ENCODE measurements at places on chromosomes 12 and 14.

- DNase-seq, result no peak
Measured at GRCh38 chr12:78340406-78340805, 509.7 kb downstream of the NAV3 start.

DNA sequence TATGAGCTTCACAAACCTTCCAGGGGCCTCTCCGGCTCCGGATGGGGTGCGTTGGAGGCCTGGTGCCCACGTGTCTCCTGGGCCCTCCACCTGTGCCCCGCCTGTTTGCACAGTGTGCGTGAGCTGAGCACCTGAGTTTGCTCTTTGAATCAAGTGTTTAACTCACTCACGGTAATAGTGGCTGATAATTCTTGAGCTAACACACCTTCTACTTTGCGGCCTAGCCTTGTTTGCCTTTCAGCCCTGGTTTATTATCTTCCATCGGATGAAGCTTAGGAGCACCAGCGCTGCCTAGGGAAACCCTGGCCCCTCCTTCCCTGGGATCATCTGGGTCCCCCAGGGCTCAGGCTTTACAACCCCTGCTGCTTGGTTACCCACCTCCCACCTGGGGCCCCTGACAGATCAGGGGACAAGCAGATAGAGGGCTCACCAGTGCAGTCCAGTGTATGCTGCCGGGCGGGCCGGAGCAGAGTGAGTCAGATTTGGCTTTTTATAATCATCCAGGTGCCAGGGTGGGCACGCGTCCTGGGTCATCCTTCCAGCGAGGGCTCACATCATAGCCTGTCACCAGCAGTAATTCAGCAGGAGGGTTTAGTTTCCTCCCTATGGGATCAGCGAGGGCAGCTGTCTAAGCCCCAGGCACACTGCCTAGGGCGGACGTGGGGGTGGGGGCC is 62.8 kb upstream of the RFLNA start:
- no peak for DNase-seq

- no peak for DNase-seq
Measured at GRCh38 chr14:35576260-35576659, 42.3 kb downstream of the INSM2 start.

DNA sequence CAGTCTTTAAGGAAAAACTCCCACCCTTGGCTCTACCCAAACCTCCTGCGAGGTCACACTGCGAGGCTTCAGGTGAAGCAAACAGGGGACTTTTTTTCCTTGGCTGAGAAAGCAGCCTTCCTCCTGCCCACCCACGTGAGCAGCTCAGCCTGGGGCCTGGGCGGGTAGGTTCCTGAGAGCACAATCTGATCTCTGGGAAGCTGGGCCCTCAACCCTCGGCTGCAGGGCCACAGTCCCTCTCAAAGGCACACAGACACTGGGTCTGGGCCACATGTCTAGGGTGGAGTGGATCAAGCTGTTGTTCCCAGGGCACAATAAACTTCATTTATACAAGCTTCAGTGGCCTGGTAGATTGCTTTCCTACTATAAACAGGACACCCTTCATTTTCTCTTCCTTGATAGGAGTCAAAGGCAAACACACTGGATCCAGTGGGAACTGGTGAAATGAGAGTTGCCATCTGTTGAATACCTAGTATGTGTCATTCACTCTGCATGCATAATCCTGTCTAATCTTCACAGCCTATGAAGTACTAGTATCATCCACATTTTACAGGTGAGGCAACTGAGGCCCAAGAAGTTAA is 41.3 kb upstream of the PNMA1 start:
- no peak for DNase-seq

GRCh38 chr14:50670196-50670865 is 2.2 kb upstream of the SAV1 start:
- DNase-seq, result no peak

- DNase-seq, result no peak
Measured at GRCh38 chr14:75361751-75362433, 65.9 kb upstream of the JDP2 start.

DNA sequence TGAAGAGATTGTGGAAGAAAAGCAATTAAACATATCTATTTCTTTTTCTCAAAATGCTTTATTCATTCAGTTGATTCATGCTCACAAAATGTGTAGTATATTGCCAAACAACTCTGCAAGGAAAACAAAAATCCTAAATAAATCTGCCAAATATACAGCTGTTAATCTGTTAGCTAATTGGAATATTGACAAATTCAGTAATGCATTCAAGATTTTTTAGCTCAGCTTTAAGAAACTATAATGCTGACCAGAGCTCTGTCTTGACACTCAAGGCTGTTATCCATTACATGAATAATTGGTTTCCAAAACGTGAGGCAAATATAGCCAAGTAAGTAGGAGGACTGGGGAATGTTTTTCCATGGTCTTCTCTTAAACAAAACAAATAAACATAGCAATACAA is 146.8 kb downstream of the TMTC2 start:
- no peak for DNase-seq

GRCh38 chr14:36950812-36951211 is 221.6 kb downstream of the SLC25A21 start:
- DNase-seq, result no peak

- DNase-seq, result no peak
Measured at GRCh38 chr14:70782361-70782760, 27.0 kb downstream of the MAP3K9 start.

- no peak for DNase-seq
Measured at GRCh38 chr14:88611878-88612277, 49.0 kb downstream of the ZC3H14 start.

GRCh38 chr12:25376407-25376806 is 125.7 kb upstream of the KRAS start:
- DNase-seq, result no peak

DNA sequence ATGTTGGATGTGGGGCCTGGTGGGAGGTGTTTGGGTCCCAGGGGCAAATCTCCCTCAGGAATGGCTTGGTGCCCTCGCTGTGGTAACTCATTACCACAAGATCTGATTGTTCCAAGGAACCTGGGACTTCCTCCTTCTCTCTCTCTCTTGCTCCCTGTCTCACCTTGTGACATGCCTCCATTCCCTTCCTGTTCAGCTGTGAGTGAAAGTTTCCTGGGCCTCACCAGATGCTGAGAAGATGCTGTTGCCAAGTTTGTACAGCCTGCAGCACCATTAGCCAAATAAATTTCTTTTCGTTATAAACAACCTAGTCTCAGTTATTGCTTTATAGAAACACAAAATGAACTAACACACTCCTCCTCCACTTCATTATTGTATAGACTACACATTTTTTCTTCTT is 759.8 kb upstream of the MDGA2 start:
- DNase-seq, result no peak

- DNase-seq, result no peak
Measured at GRCh38 chr12:3019005-3019680, 58.0 kb upstream of the TSPAN9 start.

DNA sequence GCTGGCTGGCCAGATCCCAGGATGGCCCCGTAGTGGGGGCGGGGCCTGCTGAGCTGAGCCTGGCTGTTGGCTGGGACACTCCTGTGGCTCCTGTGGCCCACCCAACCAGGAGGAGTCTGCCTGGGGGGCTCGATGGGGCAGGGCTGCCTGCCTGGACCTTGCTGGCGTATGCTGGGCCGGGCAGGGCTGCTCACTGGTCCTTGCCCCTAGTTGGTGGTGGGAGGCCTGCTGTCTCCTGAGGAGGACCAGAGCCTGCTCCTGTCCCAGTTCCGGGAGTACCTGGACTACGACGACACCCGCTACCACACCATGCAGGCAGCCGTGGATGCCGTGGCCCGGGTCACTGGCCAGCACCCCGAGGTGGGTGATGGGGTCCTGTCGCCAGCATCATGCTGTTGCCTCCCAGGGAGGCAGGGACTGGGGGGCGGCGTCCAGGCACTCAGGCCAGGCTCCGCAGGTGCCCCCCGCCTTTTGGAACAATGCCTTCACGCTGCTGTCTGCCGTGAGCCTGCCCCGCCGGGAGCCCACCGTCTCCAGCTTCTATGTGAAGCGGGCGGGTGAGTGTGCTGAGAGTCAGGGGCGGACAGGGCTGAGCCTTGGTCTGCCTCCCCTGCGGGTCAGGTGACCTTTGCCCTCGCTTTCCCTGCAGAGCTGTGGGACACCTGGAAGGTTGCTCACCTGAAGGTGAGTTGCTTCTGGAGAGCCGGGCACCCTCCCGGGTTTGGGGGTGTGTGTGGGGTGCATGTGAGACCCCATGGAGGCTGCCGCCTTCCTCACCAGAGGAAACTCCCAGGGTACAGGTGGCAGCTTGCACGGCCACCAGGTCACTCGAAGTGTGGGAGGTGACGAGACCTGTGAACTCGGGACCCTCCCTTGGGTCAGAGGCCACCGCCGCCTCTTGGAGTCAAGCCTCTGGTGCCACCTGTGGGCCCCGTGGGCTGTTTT is 3.4 kb downstream of the NOC4L start:
- DNase-seq, result no peak

DNA sequence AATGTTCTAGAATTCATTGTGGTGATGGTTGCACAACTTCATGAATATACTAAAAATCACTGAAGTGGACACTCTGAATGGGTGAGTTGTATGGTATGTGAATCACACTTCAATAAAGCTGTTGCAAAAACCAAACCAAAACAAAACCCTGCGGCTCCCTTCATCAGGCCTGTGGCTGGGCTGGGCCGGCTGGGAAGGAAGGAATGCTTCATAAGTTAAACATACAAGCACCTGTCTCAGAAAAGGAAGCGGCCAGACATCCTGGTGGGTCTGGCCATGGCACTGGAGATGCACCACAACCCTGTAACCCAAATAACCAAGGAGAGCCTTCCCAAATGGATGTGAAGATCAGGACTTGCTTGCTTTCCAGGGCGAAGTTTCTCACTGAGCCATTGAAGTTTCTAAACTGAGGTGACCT is 34.9 kb downstream of the TTC7B start:
- DNase-seq, result no peak

DNA sequence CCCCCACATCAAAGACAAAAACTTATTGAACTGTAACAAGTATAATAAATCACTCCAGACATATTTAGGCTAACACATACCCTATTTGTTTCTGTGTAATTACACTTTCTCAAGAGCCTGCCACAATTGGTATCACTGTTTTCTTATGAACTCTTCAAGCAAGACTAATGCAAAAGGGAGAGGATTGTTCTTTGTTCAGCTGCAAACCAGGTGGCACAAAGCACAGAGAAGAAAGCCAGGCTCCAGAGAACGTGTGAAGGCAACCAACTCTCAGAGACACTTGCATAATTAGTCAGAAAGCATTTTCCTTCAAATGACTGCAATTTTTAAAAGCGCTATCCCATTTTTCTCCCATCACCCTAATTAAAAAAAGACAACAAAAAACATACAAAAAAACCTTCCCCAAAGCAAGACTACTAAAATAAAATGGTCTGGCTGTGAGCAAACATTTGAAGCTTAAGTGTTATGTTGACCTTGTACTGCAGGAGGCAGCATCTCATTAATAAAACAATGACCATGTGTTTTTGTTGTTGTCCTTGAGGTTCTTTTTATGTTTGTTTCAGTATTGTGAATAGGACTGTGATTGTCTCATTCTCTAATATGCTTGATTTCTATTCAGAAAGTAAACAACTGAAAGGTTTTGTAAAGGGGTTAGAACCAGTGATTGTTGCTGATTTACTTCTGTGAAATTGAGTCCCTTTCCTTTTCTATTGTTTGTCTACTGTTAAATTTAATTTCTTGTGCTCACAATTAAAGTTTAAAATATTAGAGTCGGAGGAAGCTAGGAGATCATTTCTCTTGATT is 452.7 kb upstream of the PDE3A start:
- DNase-seq, result no peak

- DNase-seq, result no peak
Measured at GRCh38 chr12:96570579-96570978, 81.2 kb downstream of the CFAP54 start.

DNA sequence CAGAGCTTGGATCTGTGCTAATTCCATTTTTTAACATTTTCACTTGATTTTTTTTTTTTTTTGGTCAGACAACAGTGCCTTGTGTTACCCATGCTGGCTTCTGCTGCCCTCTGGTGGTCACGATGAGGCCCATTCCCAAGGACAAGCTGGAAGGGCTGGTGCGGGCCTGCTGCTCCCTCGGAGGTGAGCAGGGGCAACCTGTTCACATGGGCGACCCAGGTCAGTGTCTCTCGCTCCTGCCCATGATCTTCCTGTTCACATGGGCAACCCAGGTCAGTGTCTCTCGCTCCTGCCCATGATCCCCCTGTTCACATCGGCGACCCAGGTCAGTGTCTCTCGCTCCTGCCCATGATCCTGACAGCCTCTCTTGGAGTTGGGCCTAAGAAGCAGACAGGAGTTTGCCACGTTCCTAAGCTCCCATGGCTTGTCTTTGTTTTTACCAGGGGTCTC is 59.4 kb downstream of the DGLUCY start:
- DNase-seq, result peak; percentile 71

DNA sequence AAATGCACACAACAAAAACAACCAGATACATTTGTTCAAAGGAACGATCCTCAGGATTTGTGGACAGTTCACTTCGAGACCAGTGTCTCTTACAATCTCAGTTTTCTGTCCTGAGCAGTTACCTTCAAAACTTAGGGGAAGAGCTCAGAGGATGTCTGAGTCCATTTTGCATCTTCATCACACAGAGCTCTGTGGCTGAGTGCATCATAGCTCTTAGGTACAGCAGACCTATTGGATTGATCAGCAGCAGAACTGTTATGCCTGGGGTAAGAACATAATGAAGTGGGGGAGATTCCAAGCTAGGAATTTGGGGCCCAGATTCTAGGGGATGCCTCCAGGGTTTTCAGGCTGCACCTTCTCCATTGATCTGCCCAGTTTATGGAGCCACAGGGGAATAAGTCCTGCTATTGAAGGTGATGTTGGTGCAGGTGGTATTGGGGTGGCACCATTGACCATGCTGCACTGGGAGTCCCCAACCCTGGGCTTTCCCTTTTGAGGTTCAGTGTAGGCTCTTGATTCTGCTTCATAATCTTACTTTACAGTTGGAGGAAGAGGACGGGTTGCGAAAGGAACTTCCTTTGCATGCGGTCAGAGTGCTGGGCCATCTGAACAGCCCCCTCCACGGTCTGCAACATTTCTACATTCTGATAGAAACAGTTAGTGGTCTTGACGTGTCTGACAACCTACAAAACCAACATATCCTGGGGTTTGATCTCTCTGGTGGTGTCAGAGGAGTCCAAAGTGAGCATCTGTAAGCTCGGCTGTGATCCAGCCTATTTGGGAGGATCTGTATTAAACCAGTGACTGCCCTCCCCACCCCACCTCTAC is 112.8 kb downstream of the CHST11 start:
- DNase-seq, result no peak

DNA sequence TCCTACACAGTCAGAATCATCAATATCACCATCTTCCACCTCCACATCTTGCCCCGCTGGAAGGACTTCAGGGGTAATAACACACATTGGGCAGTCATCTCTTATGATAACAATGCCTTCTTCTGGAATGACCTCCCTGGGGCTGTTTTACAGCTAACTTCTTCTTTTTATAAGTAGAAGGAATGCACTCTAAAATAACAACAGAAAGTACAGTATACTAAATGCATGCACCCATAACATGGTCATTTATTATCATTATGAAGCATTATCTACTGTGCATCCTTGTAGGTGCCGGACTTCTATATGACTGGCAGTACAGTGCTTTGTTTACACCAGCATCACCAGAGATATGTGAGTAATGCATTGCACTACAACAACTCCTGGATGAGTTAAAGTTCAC is 19.0 kb upstream of the NUAK1 start:
- no peak for DNase-seq

- DNase-seq, result no peak
Measured at GRCh38 chr14:56797003-56797568, 13.2 kb downstream of the OTX2 start.

- DNase-seq, result no peak
Measured at GRCh38 chr12:89140602-89141238, 211.6 kb downstream of the DUSP6 start.

- no peak for DNase-seq
Measured at GRCh38 chr12:50220363-50220995, 53.3 kb upstream of the CERS5 start.
